ENCODE measurements at places on chromosomes 2 and 18.

DNA sequence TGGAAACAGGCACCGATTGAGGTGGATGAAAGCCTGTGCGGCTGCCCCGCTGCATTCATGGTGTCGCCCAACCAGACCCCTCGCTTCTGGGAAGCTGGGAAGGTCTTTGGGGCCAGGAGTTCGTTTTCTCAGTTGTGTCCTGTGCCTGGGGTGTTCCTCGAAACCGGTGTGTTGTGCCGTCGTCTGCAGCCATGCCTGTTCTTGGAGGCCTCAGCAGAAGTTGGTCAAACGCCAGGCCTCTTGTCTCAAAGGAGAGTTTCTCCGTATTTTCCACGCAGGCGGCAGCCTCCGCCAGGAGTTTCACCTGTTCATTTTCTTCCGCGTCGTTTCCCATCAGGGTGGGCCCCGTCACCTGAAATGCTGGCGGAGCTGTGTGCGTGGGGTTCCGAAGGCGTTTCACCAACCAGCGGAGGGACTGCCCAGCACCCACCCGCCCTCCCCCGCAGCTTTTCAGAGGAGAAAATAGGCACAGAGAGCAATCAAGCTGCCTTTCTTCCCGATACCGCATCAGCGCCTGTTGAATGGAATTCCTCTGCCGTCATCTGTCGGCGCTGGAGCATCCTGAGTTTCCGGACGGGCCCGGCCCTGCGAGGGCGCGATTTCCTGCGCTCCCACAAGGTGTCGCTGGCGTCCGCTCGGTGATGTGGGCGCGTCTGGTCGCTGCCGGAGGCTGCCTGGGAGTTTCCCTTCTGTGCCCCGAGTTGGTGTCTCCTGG is 17.0 kb upstream of the NFATC1 start:
- DNase-seq: peak; percentile 83

GRCh38 chr2:207711750-207712530 is 500 bp downstream of the CCNYL1 start:
- DNase-seq: no peak

DNA sequence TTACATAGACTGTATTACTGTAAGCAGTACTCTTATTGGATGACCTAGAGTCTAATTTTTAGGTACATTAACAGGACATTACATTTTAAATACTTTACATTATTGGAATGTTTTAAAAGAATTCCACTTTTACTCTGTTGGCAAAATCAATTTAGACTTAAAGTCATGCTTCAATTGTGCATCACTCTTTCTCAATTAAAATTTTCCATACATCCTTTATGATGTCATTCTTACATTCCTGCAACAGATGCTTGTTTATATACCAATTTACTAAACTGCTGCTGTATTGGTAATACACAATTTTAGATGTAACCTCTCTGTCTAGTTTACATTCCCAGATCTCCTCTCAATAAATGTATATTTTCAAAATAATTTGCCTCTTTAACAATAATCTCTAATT is 440.1 kb downstream of the ZEB2 start:
- DNase-seq: no peak

DNA sequence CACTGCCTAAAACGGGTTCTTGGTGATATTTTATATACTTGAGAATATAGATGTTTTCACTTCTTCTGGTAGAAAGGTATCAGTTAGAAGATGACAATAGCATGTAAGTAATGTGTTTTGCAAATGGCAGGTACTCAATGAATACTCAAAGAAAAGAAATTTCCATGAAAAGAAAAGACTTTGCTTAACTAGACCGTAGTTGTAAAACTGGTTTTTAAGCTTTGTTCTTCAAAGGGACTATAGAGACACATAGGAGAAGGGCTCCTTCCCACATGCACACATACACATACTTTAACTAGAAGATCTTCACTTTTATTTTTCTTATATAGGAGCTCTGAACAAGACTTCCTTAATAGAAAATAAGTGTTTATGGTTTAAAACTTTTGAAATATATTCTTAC is 215.3 kb upstream of the RND3 start:
- DNase-seq: no peak

- no peak for DNase-seq
Measured at GRCh38 chr2:52934323-52934898, 833.2 kb upstream of the CHAC2 start.

DNA sequence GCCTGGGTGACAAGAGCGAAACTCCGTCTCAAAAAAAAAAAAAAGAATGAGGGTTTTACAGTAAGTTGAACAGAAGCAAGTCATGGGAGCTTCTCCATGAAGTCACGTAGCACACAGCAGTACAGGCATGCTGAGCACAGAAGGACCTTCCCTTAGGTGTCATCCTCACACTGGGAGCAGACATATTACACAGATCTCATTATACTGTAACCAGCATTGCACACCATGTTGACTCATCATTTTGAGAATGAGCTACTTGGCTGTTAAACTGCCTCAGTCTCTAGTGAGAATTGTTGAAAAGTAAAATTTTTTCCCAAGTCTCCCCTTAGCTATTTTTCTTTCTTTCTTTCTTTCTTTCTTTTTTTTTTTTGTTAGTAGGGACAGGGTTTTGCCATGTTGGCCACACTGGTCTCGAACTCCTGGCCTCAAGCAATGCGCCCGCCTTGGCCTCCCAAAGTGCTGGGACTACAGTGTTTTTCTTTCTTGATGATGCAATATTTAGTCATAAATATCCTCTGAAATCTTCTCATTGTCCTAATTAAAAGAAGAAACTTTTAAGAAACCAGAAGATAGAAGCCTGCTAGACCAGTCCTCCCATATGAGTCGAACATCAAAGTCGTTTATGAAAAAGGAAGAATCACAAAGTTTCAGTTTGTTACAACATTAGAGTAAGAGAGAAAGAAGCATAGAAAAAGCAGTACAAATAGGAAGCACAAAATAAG is 37.9 kb upstream of the PPP1CB start:
- no peak for DNase-seq

- no peak for DNase-seq
Measured at GRCh38 chr2:36717603-36718266, 21.2 kb downstream of the VIT start.

DNA sequence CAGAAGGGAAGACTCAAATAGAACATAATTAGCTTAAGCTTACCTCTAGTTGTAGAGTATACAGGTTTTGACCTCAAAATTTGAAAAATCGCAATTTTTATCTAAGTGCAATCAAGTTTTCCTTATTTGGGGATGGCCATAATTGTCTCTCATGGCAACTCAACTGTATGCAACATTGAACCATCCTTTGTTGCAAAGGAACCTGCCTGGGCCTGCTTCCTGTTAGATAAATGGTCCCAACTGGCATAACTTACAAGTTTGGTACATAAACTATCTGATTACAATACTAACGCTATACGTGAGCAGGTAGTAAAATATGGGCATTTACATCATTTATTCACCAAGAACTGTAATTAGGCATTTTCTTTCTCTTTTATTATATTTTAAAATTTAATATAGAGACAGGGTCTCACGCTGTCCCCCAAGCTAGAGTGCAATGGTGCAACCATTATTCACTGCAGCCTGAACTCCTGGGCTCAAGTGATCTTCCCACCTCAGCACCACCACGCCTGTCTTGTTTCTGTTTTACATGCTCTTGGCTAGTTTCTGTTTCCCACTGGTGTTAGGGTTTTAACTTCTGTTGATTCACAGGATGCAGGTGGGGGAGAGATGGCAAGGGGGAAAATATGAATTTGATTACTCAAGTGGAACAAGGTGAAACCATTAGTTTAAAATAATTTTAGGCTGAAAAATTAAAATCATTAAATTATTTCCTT is 55.3 kb upstream of the B3GNT2 start:
- no peak for DNase-seq

DNA sequence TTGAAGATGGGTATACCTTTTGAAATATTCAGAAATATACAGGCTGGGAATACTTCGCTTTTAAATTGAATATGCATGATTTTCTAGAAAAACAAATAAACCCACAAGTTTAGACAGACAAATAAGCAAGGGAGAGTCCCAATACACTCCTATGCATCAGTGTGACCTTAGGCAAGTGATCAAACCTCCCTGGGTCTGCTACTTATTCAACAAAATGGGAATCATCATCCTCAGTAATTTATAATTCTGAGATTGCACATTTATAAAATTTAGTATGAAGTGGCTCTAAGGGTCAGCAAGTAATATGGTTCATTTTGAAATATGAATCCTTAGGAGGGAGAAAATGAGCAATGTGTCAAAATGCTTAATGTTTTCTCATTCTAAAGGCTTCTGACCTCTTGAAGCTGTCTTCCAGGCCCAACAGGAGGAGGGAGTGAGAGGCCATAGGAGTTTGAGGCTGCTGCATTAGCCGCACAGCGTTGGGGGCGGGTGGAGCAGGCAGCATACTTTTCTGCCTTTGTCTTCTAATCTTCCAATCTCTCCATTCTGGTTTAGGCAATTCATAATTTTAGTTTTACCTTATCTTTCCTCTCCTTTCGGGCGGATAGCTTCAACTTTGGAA is 155.1 kb downstream of the TRIB2 start:
- DNase-seq: no peak

DNA sequence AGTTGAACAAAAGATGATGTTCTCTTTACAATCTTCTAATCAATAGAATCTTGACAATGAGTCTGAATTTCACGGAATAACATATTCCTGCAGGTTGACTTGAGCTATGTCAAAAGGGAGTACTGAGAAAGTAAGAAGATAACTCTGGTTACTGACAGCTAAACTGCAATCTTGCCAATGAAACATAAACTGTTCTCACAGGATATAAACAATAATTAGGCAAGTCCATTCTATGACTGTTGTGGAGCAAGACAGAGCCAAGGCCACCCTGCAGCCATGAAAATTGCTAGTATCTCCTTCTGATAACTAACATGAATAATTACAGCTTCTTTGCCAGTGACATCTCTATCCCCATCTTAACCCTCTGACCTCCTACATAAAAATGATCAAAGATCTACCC is 6.3 kb upstream of the RPRD1A start:
- no peak for DNase-seq

DNA sequence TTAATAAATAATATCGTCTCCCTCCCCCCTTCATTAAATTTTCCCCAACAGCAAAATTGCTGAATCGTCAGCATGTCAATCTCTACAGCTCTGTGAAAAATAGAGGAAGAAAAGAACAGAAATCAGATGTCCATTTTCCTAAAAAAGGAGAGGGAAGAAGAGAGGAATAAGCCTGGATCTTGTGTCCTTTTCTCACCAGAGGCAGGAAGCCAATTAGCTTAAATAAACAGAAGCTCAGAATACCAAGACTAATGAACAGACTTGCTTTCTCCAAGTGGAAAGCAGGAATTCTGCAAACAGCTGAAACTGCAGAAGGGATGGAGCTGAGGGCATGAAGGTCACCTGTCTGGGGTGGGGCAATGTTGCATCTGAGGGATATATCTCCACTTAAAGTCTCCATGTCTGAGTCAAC is 265.7 kb downstream of the CCDC85A start:
- DNase-seq: no peak

- DNase-seq: no peak
Measured at GRCh38 chr2:39512434-39512935, 75.4 kb upstream of the MAP4K3 start.

DNA sequence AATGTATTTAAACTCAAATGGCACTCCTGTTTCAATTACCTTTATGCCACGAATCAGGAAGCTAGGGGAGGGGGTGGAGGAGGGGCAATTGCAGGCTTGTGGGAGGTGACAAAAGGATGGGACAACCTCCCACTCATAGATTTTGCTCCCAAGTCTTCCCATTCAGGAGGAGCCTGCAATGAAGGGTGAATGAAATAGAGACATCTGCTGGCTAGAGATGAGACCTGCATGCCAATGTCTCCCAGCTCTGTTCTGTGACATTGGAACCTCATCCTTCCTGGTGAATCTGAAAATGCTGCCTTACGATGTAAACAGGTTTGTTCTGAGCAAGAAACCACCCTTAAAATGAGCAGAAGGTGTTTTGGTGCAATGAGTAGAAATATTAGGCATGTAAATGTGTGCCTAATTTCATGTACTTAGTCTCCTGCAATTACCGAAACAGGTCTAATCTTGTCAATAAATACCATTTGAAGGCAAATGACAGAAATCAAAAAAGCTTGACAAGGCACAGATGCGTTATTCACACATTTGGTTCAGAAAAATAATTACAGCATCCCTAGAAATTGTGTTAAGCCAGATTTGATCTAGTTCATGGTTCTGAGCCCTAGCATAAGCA is 2.7 kb upstream of the PID1 start:
- DNase-seq: peak; percentile 47

GRCh38 chr18:7904529-7904928 is 337.4 kb downstream of the PTPRM start:
- DNase-seq: no peak

- DNase-seq: no peak
Measured at GRCh38 chr2:176324862-176325261, 55.6 kb downstream of the MTX2 start.

DNA sequence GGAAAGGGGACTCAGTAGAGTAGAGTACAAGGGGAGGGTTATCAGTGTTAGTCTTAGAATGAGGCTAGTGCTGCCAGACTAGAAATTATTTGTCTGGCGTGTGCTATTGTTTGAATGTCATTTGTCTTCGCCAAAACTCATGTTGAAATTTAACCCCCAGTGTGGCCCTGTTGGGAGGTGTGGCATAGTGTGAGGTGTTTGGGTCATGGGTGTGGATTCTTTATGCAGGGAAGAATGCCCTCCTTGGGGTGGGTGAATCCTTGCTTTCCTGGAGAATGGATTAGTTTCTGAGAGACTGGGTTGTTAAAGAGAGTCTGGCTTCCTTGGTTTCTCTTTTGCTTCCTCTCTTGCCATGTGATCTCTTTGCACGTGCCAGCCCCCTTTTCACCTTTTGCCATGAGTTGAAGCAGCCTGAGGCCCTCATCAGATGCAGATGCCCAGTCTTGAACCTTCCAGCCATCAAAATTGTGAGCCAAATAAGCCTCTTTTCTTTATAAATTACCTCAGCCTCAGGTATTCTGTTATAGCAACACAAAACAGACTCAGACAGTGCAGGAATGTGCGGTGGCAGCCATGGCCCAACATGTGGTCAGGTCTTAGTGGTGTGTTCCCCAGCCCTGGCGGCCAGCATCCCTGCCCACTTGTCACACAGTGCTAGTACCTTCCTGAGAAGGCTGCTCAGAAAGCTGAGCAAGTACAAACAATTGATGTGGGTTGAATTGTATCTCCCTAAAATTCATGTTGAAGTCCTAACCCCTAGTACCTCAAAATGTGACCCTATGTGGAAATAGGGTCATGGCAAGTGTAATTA is 48.4 kb upstream of the NAB1 start:
- no peak for DNase-seq

DNA sequence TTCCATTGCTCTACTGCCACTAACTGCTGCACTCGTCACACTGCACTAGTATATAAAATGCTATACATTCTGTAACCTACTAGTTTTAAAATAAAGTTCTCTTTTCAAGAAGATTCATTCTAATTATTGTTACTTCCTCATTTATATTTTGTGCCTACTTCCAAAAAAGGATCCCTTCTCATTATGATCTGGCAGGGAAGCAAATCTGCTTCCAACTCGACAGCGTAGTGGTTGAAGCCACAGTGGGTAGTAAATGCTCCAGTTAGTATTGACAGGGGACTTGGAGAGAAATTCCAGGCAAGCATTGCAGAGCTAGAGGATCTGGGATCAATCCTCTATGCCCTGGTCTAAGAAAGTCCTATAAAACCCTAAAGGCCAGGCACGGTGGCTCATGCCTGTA is 53.3 kb upstream of the AP1S3 start:
- DNase-seq: no peak

- no peak for DNase-seq
Measured at GRCh38 chr18:11726556-11726955, 37.5 kb downstream of the GNAL start.

- no peak for DNase-seq
Measured at GRCh38 chr2:205989271-205990071, 96.5 kb downstream of the INO80D start.

Data from liver (tissue), 10 donors.